GM10248 (cell line): ENCODE measurements at places on chromosomes 1 and 21.

DNA sequence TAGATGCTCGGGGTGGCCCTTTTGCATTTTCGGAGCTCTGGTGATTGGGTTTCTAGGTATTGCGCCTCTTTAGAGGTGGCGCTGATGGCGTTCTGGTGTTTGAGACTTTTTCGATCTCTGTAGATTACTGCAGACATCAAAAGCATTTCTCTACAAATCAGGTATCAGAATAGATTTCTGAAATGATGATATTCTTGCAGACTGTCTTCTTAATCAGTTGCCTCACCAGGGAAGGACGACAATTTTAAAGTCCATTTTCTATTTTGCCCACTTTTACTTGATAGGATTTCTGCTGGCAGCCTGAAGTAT is 65.2 kb upstream of the VAMP3 start:
- DNase-seq = no peak

DNA sequence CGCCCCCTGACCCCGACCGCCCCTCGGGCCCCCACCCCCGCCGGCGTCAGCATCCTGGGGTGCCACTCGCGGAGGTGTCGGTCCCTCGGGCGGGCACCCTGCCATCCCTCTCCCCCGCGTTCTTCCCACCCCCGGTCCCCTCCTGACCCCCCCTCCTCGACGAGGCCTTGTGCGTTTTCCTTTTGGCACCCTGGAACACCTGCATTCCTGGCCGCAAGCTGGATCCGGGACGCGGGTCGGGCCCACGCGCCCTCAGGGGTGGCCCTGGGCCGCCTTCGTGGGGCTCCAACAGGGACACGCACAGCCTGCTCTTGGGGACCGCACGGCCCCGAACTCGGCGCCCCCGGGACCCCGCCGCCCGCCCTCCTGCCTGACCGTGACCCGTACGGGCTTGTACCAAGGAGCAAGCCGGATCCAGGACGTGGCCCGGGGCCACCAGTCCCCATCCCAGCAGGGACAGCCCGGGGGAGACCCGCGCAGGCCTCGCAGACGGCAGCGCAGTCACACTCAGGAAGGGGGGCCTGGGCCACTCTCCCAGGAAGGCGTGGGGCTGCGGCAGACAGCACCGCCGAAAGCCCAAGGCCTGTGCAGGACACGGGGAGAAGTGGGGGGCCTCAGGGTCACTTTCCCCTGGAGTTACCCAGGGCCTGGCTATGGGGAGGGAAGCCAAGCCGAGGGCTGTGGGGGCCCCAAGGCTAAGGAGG is 579 bp upstream of the SLC19A1 start:
- DNase-seq = no peak

DNA sequence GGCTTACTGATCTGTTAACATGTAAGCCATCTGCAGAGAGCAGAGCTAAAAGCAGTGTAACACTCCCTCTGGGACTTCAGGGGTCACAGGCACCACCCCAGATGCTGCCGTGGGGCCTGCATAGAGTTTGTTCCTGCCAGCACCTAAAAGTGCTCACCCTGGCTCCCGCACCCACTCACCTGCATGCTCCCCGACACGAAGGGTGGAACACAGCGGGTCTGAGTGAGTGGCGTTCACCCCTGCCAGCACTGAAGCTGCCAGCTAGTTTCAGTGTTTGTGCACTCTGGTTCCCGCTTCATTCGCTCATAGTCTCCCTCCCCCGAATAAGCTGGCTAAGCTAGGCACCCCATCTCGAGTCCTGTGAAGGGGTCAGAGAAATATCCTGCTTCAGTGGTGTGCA is 1681.0 kb downstream of the NCAM2 start:
- DNase-seq = no peak

GRCh38 chr1:219385787-219386427 is 212.2 kb downstream of the LYPLAL1 start:
- DNase-seq = peak; percentile 50

- no peak for DNase-seq
Measured at GRCh38 chr1:28893403-28894102, 20.8 kb upstream of the EPB41 start.

DNA sequence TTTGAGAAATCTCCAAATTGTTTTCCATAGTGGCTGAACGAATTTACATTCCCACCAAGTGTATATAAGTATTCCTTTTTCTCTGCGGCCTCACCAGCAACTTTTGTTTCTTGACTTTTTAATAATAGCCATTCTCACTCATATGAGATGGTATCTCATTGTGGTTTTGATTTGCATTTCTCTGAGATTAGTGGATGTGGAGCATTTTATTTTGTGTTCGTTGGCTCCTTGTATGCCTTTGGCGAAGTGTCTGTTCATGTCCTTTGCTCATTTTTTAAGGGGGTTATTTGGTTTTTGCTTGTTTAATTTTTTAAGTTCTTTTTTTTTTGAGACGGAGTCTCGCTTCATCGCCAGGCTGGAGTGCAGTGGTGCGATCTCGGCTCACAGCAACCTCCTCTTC is 45.1 kb upstream of the MPC2 start:
- no peak for DNase-seq

DNA sequence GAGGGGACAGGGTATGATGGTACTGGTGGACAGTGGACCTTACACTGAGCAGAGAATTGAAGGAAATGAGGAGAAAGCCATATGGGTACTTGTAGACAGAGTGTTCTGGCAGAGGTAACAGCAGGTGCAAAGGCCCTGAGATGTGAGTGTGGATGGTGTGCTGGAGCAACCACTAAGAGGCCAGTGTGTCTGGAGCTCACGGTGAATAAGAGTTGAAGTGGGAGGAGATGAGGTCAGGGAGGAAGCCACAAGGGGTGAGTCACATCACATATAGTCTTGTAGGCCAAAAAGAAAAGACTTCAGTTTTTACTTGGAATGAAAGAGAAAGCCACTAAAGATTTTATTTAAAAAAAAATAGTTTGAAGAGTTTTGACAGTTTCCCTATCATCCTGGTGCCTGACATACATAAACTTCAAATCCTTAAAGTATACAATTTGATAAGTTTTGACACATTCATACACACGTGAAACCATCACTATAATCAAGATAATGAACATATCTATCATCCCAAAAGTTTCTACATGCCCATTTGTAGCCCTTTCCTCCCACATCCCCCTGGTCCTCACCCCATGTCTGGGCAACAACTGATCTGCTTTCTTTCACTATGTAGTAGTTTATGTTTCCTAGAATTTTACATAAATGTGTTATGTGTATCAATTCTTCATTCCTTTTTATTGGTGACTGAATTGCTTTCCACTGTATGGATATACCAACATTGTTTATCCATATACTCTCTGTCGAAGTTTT is 148.4 kb downstream of the GPATCH2 start:
- DNase-seq = peak; percentile 28

GRCh38 chr21:35244514-35244913 is 195.4 kb upstream of the RUNX1 start:
- no peak for DNase-seq

- DNase-seq = peak; percentile 75
Measured at GRCh38 chr1:999725-1000356, at the start of gene HES4. TSS of gene HES4 (minus strand) at chr1:1000097. CDS start at chr1:999973, 124 bp downstream.

DNA sequence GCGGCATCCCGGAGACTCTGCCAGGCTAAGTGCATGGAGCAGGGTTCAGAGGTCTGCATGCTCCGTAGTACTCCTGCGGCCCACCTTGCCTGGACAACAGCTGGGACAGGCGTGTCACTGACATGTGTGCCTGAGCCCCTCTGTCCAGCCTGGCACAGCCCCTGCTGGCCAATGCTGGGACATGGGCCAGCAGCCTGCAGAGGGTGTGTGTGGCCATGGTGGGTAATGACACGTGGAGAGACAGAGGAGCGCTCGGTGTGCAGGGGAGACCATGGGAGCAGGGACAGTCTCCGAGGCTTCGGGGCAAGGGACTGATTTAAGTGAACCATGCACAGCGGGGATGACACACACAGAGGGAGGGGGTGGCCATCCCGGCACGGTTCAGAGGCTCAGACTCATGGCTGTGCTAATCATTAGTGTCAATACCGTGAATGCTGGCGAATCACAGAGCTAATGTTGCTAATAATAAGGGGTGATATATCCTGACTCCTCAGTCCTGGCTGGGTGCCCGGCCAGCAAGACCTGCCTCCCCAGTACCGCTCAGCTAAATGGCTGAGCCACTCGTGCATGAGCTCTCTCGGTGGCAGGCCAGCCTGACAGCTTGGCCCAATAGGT is 41.5 kb downstream of the IGSF21 start:
- no peak for DNase-seq

DNA sequence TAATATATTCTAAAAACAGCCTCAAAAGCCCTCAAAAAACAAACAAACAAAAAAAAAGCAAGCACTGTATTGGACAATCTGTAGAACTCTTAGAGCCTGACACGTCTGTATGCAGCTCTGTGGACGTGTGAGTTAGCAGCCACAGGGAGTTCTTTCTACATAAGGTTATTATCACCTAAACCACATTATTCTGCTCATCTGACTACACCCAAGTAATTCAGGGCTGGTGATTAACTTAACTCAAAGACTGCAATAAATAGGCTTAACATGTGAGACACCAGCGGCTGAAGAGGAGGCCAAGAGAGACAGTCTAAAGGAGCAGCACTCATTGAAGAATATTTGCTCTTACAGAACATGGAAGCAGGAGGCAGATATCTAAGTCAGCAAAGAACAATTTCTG is 316.0 kb downstream of the VAV3 start:
- DNase-seq = no peak

DNA sequence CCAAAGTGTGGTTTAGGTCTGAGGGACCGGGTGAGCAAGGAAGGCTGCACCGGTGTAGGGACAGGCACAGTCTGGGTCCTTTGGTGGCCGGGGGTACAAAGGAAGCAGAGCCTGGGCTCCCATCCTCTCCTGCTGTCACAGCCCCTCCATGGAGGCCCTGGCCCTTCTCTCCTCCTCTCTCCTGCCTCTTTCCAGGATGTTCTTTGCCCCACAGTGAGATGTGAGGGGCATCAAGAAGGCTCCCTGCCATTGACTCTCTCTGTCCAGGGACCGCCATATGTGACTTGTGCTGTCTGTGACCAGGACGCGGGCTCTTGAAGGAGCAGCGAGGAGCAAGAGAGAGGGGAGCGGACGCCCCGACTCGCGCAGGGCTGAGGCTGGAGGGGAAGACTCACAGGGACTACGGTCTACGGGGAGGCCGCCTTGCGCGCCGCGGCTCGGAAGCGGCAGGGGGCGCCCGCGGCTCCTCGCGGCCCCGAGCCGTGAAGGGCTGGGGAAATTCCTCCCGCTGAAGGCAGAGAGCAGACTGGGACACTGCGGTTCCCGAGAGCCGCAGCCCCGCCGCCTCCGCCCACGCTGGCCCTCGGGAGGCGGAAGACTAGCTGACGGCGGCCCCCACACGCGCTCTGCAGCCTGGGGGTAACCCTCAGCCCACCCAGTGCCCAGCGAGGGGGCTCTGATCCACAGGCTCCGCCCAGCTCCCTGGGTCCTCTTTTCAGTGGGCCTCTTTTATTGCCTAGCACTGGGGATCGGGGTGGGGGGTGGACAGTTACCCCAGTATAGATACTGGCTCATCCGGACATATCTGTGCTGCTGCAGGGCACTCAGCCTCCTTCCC is 40.8 kb downstream of the MAB21L3 start:
- peak; percentile 93 for DNase-seq

DNA sequence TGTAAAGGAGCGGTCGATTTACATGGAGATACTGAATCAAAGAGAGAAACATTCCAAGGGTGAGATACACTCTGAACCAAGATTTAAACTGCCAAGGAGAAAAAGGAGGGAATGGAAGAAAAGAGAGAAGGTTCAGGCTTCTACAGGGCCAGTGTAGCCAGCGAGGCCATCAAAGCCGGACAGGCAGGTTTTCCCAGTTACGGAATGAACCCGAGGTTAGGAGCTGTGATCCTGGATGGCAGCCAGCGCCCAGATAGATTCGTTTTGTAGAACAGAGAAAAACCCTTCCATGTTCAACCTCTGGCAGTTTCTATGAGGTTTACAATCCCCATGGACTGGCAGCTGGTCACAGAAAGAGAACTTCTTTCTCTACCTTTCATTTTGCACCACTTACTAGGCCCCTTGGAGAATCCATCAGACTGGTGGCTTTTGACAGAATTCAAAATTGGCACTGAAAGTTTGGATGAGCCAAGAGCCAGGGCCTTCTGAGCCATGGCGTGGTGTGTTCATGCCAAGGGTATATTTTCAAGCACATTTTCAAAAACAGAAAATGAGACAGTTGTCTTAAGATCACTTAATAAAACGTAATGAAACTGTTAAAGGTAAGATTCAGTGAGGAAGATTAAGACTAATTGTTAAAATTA is 171.5 kb downstream of the RUNX1 start:
- DNase-seq = no peak

DNA sequence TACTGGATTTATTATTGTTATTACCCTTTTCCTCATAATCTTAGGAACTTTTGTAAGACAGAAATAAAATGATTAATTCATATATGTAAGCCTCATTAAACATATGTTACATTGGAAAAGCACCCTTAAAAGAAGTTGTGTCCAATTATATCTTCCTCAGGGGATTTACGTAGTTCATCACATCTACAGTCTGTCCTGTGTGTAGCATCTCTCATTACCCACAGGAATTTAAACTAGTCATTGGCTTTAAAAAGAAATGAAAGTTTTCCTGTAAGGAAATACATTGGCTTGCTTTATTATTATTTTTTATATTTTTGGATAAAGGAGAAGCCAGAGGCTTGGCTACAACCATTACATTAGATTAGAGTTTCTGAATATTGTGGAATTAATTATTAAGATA is 56.1 kb downstream of the SWT1 start:
- no peak for DNase-seq

GRCh38 chr1:12010746-12011570 is 8.3 kb upstream of the MIIP start:
- DNase-seq = no peak

DNA sequence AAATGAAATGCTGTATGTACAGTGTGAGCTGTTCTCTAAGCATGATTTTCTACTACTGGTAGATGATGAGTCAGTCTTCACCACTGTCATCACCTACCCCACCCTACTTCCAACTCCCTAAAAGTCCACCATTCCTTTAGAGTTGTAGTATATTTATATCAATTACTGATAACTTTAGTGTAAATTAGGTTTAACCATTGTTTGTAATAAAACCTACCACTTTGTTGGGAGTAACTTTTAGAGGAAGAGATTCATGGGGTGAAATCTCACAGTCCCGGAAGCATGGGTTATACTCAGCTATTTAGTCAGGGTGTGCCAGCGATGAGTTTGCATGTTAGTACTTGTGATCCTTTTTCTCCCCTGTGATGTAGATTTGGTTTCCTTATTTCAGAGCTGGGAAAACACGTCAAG is 17.1 kb downstream of the MORC3 start:
- no peak for DNase-seq

DNA sequence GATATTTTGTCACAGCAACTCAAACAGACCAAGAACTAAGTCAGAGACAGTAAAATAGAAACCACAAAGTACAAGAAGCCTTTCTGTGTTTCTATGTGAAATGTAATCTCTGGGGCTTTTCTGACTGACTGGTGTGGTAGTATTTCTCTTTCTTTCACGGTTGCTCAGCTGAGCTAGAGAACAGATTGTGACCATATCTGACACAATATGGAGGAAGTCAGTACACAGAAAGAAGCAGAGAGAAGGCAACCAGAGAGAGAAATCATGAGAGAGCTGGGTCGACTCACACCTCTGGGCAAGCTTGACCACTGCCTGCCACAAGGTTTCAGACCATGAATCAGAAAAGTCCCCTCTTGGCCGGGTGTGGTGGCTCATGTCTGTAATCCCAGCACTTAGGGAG is 208.9 kb upstream of the GREM2 start:
- DNase-seq = no peak

- DNase-seq = no peak
Measured at GRCh38 chr1:4965346-4966075, 311.1 kb downstream of the AJAP1 start.

GRCh38 chr21:26148840-26149354 is 21.7 kb downstream of the APP start:
- no peak for DNase-seq

- peak; percentile 39 for DNase-seq
Measured at GRCh38 chr1:89719502-89720306, 86.8 kb downstream of the LRRC8C start.

GRCh38 chr1:14320518-14320917 is 278.0 kb upstream of the KAZN start:
- DNase-seq = no peak
